H9 (cell line): ENCODE measurements at places on chromosomes 1 and 21. TPM values are rescaled to one million over a fixed set of nuclear protein-coding genes. Genes with fewer than 3 reads are reported as not detected.

ERICH3 gene
- total RNA-seq: not detected in 2 replicates

MAEL gene
- not detected in 2 replicates for total RNA-seq

HOOK1 gene
- total RNA-seq: 31.0 and 42.0 TPM in 2 replicates

PDC gene
- not detected in 2 replicates for total RNA-seq

FLG2 gene
- not detected in 2 replicates for total RNA-seq

WNT9A gene
- 0.66 and 0.77 TPM in 2 replicates for total RNA-seq

RXRG gene
- total RNA-seq: not detected in 2 replicates

SHE gene
- total RNA-seq: 0.35 and 0.48 TPM in 2 replicates

LRRC39 gene
- 0.20 and 0.37 TPM in 2 replicates for total RNA-seq

FAM167B gene
- total RNA-seq: 1.5 and 2.1 TPM in 2 replicates

SELENOF gene
- total RNA-seq: 140 and 143 TPM in 2 replicates

CD34 gene
- 0.02 and 0.35 TPM in 2 replicates for total RNA-seq

IGSF9 gene
- total RNA-seq: 11.3 and 12.3 TPM in 2 replicates

VANGL2 gene
- total RNA-seq: 57.7 and 58.5 TPM in 2 replicates

DMBX1 gene
- total RNA-seq: 2.3 and 2.5 TPM in 2 replicates

ADGRL4 gene
- 0.24 and 0.63 TPM in 2 replicates for total RNA-seq

NMNAT2 gene
- 11.4 and 11.5 TPM in 2 replicates for total RNA-seq
